ENCODE measurements at places on chromosomes 12 and 14. TPM values are rescaled to one million over a fixed set of nuclear protein-coding genes. Genes with fewer than 3 reads are reported as not detected.

CEBPE gene
- not detected for total RNA-seq

SNRPF gene
- 7.4 TPM for total RNA-seq

DDN gene
- total RNA-seq = under 0.01 TPM

GLIPR1L2 gene
- total RNA-seq = 0.30 TPM

CIDEB gene
- total RNA-seq = 0.59 TPM

All from smooth muscle cell of the umbilical artery (primary cell).